Renal cortical epithelial cell (primary cell): ENCODE measurements at places on chromosomes 2 and 18.

GRCh38 chr2:157302492-157303099 lies 23.0 kb downstream of the ERMN start:
- DNase-seq: peak; percentile 38

GRCh38 chr18:61019338-61020301 lies 313.6 kb upstream of the CDH20 start:
- no peak for DNase-seq

DNA sequence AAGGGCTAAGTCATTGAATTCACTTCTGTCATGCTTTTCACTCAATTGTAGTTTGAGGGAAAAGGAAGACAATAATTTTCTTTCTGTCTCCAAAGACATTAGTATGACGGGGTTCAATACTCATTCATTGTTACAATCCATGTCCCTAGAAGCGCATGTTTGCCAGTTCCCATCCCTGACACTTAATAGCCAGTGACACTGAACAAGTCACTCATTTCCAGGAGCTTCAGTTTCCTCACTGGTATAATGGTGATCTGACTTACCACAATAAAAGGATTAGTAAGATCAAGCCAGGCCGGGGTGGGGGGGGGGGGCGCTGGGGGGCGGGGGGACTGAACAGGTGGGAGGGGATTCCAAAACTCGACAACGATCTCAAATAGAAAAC lies 144.8 kb upstream of the MAP3K20 start:
- DNase-seq: no peak

DNA sequence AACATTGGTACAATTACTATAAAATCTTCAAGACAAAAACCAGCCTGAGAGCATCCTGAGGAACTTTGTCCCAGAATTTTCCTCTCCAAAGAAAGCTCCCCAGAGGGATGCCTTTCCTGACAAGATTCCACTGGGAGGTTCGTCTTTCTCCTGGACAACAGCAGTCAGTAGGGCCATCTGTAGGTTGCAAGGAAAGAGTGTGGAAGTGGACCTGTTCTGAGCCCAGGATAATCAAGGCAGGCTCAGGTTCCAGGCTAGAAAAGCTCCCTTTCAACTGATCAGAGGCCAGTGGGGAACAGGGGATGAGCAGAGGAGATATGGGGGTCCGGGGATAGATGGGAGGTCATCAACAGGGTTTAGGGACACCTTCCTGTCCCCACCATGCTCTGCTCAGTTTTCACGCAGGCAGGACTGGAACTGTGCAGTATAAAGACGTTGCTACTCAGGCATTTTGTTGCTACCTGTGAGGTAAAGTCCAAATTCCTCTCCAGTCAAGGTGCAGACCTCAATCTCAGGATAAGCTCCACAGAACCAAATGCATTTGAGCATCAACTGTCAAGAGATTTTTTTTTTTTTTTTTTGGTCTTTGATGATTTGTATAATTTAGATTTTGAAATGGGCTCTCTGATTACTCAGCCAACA lies 126.2 kb downstream of the STRN start:
- DNase-seq: no peak

- DNase-seq: no peak
These were observed 41.0 kb downstream of the MYO3B start for GRCh38 chr2:170218931-170219330.

DNA sequence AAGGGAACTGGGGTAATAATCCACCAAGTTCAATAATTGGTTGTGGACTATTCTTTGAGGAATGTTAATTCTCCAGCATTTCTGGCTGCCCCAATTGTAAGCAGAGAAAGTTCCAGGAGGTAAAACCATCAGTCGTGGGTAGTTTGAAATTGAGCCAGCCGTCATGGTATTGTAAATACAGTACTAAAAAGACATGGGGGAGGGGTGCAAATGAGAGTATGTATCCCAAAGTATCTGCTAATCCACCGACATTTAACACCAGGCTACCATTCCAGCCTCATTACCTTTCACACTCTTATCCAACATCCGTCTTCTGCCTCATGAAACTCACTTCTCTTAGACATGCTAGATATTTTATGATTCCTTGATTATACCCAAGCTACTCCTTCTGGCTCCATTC lies 507.9 kb downstream of the ERBB4 start:
- DNase-seq: no peak

GRCh38 chr18:10015288-10015701 lies 101.5 kb downstream of the VAPA start:
- DNase-seq: peak; percentile 19

- peak; percentile 80 for DNase-seq
These were observed 507.1 kb upstream of the ID2 start for GRCh38 chr2:8174641-8175257.

DNA sequence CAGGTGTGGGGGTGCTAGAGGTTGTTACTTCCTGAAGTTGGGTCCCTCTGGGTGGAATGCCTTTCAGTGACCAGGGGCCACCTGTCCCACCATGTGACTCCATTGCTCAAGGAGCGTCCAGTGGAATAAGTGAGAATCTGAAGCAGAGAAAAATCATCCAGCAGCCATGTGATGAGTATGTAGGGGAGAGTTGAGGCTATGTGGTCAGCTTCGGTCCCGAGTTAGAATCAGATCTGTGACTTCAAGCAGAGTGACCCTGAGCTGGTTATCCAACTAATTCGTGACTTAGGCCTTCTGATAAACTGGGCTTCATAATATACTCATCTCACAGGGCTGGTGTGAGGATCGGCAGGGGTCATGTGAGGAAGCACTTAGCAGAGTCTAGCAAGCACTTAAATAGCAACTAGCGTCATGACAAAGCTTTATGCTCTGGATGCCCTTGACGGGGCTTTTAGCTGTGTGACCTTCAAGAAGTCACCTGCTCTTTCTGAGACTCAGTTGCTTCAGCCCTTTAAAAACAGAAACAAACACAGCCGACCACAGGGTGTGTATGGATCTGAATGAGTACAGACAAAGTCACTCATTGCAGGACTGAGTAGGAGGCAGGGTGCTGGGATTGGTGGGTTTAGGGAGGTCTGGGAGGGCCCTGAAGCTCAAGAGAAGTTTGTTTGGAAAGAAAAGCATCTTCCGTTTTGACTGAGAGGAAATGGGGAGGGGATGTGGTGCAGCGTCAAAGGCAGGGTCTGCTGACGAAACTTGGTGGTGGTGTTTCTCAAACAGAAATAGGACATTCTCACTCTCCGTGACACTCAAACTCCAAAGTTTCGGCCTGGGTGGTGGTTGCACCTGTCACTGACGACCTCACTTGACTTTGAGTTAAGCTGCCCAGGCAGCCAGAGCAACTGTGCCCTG lies 264.0 kb upstream of the CXCR4 start:
- no peak for DNase-seq

- DNase-seq: peak; percentile 43
These were observed 311.6 kb downstream of the STK39 start for GRCh38 chr2:167935803-167936110.

GRCh38 chr2:97868986-97869721 lies 126.6 kb downstream of the TMEM131 start:
- DNase-seq: peak; percentile 99

- no peak for DNase-seq
These were observed 26.6 kb upstream of the NOTO start for GRCh38 chr2:73175663-73176204.

DNA sequence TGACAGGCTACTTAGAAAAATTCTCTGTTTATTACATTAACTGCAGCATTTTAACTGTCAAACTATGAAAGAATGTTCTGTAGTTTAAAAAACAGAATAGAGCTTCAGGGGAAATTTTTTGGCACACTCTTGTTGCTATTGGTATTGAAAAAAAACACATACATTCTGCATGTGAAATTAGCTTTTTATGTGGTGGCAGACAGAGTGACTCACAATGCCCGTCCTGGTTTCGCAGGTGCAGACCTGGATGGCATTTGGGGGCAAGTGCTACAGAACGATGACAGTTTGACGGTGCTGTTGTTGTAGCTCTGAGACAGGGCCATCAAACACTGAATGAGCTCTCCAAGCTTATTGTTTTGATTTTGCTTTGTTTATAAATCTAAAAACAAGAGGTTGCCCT lies 105.0 kb upstream of the MAP3K20 start:
- DNase-seq: peak; percentile 78

DNA sequence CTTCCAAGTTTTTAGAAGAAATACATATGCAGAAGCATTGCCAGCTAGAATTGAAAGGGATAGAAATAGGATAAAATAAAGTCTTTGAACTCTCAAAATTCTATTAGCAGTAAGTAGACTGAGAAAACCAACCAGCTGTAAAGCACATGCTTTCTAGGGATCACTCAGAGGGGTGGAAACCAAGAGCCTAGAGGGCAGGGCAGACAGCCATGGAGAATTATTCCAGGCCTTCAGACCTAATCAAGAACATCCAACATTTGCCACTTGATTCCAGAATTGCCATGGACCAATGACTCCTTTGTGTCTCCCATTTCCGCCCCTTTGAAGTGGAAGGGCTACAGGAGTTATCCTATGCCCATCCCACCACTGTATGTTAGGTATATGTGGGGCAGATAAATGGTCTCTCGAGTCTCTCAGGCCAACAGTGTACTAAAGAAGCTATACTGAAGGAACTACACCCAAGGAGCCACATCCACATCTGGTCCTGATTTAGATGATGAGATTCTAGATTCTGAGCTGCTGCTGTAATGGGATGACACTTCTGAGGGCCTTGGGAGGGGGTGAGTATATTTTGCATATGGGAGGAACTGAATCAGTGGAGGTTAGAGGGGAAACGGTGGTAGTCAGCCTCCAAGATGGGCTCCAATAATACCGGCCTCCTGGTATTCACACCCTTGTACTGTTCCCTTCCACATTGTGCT lies 4.0 kb downstream of the FARSB start:
- DNase-seq: no peak

DNA sequence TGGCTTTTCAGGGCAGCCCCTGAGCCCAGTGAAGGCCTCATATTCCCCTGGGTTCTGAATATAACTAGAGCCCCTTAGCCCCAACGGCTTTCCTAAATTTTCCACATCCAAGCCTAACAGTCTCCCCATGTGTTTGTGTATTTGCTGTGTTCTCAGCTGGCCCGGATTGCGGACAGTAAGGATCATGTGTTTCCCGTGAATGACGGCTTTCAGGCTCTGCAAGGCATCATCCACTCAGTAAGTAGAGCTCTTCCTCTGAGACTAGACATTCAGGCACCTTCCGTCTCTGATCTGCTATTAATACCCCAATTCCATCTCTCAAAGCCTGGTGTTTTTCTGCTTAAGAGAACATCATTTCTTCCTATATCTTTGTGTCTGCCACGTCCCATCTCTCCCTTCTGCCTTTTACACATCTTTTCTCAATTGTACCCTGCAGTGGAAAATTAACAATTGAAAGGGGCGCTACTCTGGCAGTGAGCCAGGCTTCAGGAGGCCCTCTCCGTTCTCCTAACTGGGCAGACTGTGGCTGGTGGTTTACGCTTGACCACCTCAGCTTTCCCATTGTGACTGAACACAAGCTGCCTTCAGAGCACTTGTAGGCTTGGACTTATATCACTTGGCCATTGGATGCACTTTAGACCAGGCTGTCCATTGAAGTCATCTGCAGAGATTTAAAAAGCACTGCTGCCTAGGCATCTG lies 64.4 kb downstream of the ANTXR1 start:
- peak; percentile 71 for DNase-seq

DNA sequence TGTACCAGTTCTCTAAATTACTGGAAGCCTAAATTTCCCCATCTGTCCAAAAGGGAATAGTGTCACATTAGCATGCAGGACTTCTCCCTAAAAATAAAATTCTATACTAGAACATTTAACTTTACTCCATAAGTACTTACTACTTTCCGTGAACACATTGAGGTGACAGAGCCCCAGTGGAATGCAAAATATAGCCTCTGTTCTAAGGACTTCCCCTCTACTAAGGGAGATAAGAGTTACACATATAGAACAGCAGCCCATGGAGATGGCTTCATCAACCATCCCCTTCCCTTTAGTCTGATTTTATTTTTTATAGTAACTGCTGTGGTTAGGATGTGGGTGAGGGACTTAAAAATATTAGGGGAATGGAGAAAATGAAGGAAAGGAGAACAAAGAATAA lies 68.9 kb upstream of the STPG4 start:
- no peak for DNase-seq

DNA sequence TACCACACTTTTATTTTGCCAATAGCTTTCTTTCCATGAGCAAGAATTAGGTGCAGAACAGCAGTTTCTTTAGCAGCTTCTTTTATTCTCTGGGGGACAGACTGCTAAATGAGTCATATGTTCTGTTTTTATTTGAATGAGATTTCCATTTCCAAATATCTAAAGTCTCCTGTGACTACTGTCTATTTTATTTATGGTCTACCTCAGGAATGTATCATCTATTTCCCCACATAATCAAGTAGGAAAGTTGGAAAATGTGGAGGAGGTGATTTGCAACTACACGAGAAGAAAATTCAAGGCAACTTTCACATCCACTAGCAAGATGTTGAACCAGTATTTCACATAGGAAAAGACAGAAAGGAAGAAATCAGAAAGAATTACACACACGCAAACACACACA lies 139.9 kb upstream of the MEX3C start:
- peak; percentile 38 for DNase-seq

- peak; percentile 96 for DNase-seq
These were observed at the start of gene SERPINB7 for GRCh38 chr18:63775166-63775730. TSS of gene SERPINB7 (plus strand) at chr18:63775418. CDS start at chr18:63782373, 6,955 bp downstream.

DNA sequence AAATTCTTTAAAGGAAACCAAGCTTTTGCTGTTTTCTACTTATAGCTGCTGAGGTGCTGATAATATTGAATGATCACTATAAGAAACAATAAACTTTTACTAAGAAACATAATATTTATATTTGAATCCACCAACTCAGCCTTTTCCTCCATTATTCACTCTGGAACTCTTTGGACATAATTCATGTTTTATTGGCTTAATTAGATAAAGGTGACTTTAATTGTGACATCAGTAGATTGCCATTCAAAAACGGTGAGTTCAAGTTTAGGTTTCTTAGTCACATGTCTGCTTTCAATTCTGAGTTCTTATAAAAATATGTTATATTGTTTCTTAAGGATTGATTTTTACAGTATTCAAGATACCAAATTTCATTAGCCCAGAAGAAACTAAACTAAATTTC lies 24.0 kb downstream of the CCDC85A start:
- DNase-seq: no peak

DNA sequence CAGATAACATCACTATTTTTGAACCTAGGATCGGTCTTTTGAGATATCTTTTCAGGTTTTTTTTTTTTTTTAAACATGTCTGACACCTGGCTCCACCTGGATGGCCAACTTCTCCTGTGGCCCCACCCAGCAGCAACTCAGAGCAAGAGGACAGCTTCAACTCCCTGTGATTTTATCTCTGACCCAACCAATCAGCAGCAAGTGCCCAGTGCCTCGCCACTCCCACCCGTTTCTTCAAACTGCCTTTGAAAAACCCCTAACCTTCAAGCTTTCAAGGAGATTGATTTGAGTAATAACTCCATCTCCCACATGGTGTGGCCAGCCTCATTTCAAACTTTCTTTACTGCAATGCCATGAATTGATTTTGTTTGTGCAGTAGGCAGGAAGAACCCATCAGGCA lies 19.0 kb downstream of the MYO3B start:
- DNase-seq: no peak

DNA sequence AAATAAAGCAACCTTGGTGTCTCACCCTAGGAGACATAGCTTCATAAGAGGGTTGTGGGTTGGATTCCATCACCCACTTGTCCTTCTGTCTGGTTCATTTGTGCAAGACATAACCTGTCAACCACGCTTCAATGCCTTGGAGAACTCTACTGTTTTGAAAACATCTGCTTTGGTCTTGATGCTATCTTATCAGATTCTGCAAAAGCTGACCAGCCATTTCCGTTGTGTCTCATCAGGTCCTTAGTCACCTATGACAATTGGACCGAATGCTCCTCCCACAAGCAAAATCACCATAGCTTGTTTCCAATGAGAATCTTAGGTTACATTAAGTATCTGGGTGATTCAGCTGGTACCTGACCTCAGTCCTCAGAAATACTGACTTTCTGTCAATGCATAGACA lies 35.4 kb downstream of the STAT4 start:
- DNase-seq: peak; percentile 10
